Cerebellar cortex (tissue), 1 donor: ENCODE measurements at places on chromosomes 11 and 22.

GRCh38 chr22:49656291-49656851 lies 171.3 kb downstream of the BRD1 start:
- DNase-seq = no peak

DNA sequence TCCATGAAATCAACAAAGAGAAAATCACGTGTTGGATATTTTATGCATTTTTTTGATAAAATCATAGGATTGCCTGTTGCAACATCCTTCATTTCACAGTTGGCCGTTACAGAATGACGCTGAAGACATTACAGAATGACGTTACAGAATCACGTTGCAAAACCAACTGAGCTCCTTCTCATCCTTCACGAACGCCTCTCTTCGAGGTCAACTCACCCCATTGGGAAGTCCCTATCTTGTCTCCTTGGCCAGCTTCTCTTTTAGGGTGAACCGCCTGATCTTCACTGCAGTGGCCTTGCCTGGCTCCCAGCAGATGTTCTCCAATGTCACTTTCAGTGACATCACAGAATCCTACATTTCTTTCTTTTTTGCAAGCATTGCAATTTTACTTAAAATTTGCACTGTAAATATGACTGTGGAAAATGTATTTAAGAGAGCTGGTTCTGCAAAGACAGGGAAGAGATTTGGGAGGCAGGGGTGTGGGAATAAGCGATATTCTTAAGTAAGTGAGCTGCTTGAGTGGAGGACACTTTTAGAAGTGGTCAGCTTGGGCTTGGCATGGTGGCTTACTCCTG lies 5.1 kb downstream of the KRTAP5-7 start:
- DNase-seq = no peak

DNA sequence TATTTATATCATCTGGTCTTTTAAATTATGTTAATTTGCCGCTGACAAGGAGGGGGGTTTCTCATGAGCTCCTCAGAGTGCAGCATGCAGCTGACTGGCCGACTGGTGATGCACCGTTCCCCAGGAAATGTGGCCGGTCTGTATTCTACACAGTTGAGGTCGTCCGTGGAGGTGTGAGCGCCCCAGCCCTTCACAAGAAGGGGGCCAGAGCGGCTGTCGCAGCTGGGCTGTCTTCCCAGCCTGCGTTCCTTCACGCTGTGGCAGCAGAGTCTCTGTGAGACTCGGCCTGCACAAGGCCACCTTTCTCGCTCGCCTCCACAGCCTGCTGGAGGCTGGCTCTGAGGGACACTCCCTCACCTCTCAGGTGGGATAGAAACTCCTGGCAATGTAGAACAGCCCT lies 43.2 kb downstream of the AP2A2 start:
- no peak for DNase-seq

DNA sequence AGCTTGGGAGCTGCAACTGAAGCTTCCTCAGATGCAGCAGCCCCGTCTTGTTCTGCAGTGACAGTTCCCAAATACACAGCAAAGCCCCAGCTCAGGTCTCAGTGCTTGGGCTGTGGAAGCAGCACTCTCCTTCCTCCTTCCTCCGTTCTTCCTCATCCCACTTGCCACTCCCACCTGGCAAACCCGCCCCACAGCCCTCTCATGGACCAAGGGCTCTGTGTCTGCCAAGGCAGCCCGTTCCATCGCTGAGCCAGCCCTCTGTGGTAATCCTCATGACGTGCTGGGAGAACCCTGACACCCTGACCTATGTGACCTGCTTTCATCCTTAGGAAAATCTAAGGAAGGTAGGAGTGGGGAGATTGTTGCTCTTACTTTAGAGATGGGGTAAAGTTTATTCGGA lies 157.0 kb downstream of the DSCAML1 start:
- no peak for DNase-seq

DNA sequence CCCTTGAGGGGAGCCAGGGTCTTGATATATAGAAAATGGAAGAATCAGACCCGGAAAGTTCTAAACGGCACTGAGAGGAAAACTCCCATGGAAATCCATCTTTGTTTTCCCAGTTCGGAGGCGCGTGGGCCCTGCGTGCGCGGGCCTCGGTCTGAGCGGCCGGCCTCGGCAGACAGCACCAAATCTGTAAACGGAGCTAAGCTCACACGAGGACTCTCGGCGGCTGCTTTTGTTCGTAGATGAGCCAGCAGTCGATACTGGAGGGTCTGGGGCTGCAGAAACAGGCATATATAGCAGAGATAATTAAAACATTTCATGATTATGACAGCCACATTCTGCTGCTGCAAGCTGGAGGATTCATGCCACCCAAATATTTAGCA lies 68.5 kb upstream of the PPARA start:
- peak; percentile 41 for DNase-seq

- DNase-seq = no peak
Measured at GRCh38 chr22:49396817-49397216, 430.9 kb downstream of the BRD1 start.

- DNase-seq = no peak
Measured at GRCh38 chr11:68406324-68407313, 53.9 kb upstream of the PPP6R3 start.

- no peak for DNase-seq
Measured at GRCh38 chr11:107747622-107748021, 35.8 kb upstream of the SLN start.

DNA sequence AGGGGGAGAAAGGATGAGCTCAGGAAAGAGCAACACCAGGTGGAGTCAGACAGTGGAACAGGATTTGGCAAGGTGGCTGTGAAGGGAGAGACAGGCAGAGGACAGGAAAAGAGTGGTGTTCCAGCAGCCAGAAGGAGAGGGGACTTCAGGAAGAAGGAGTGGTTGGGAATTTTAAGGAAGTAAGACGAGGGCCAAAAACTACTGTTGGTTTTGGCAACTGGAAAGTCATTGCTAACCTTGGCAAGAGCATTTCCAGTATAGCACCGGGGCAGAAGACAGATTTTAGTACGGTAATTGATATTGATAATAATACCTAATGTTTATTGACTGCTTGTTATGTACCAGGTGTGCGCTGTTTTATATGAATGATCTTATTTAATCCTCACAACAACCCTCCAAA lies 15.4 kb upstream of the DDX6 start:
- no peak for DNase-seq
